ENCODE measurements at places on chromosomes 2 and 18.

DNA sequence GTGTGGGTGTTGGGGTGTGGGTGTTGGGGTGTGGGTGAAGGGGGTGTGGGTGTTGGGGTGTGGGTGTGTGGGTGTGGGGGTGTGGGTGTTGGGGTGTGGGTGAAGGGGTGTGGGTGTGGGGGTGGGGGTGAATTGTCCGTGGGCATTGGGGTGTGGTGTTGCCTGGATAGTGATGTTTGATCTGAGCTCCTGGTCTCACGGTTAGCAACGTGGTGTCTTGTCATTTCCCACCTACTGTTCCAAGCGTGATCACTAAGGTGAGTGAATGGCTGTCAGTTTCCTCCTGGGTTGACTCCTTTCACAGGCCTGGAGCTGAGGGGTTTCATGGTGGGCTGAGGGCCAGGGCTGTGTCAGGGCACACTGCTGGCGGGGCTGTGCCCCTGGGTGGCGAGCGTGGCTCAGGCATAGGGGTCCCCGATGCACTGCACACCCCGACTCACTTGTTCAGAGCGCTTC lies 27.2 kb downstream of the RTP5 start:
- no peak for DNase-seq

DNA sequence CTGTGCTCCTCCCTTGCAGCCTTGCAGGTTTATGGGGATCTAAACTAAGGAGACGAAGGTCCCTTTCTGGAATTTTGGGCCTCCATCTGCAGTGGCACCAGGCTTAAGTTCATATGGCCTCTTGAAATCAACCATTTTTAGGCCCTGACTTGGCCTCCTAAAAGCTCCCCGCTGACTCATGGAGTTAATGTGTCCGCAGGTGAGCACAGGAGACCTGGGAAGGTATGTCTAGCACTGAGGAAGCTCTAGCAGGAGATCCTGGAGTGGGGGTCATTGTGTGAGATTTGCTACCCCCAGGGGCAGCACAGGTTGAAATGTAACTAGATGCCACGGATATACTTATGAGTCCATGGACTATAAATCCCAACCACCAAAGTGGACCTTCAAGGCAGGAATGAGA lies 95.9 kb upstream of the CELF4 start:
- DNase-seq: no peak

DNA sequence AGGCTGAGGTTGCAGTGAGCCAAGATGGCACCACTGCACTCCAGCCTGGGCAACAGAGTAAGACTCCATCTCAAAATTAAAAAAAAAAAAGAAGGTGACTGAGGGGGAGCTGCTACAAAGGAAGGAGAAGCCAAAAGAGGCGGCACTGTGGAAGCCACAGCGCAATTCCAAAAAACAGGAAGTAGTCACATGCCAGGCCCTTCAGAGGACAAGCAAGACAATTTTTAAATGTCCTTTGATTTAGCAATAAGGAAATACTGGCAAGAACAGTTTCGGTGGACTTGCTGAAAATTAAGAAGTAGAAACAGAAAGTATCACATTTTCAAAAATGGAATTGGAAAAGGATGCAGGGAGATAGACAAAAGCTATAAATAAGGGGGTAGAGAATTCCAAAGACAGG lies 122.8 kb downstream of the OSBPL1A start:
- DNase-seq: no peak

DNA sequence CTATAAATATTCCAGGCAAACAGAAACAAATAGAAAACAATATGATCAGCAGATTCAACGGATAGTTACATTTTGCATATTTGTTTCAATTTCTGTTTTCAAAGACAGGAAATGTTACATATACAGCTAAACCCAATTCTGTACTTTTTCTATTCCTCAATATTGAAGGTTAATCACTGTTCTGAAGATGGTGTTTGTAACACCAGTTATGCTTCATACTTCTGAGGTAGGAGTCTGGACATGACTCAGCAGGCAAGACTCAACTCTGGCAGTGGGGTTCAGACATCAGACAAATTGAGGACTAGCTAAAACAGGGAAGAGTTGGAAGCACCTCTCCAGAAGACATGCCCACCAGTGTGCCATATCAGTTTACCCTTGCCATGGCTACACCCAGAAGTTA lies 16.6 kb downstream of the SERPINB13 start:
- DNase-seq: peak; percentile 29

- DNase-seq: no peak
These were observed 305.5 kb upstream of the ETAA1 start for GRCh38 chr2:67091681-67092080.

DNA sequence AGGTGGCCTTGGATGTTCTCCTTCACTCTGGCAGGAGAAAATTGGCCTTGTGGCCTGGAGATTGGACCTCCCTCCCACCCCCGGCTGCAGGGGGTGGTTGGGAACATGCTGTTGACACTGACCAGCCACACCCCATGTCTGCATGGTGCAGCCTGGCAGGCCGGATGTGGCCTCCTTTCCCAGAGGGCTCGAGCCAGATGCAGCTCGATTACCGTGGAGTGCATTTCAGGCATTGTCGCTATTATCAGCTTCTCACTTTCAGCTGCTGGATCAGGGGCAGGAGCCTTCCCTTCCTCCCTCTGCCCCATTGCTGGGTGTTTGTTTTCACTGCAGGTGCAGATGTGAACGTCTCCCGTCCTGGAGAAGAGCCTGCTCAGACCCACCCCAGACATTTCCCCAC lies 211.0 kb upstream of the SIX2 start:
- DNase-seq: no peak

DNA sequence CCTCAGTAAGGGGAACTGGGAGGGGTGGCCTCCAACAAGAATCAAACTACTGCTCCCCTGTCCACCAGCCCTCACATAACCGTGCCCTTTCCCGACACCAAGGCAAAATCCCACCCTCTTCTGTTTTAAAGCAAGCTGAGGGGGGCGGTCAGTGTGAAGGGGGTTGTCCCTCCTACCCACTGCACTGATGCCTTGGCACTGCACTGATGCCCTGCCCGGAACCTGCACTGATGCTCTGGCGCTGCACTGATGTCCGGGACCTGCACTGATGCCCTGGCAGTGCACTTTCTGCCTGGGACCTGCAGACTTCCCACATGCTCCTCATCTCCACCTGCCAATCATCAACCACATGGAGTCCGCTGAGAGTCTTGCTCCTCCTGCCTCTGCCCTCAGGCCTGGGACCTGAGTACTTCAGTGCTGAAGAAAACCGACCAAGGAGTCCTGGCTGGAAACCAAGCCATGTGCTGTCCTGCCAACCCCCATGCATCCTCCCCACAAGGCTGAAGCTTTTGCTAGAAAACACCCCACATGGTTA lies 179.5 kb downstream of the SMAD2 start:
- no peak for DNase-seq

DNA sequence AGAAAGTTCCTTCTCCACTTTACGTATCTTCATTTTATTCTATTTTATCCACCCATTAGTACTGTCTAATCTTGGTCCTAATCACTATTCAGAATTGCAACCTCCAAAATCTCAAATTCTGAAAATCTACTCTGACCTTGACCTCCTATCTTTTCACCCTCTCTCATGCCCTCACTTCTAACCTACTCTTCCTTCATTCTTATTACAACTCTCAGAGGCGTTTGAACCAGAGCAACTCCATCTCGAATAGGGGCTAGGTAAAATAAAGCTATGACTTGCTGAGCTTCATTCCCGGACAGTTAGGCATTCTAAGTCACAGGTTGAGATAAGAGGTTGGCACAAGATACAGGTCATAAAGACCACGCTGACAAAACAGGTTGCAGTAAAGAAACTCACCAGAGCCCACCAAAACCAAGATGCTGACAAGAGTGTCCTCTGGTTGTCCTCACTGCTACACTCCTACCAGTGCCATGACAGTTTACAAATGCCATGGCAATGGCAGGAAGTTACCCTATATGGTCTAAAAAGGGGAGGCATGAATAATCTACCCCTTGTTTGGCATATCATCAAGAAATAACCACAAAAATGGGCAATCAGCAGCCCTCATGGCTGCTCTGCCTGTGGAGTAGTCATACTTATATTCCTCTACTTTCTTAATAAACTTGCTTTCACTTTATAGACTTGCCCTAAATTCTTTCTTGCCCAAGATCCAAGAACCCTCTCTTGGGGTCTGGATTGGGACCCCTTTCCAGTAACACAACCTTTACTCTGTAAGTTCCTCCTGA lies 11.4 kb downstream of the CCDC88A start:
- no peak for DNase-seq

GRCh38 chr2:241848761-241849615 lies 9.7 kb downstream of the PDCD1 start:
- no peak for DNase-seq

DNA sequence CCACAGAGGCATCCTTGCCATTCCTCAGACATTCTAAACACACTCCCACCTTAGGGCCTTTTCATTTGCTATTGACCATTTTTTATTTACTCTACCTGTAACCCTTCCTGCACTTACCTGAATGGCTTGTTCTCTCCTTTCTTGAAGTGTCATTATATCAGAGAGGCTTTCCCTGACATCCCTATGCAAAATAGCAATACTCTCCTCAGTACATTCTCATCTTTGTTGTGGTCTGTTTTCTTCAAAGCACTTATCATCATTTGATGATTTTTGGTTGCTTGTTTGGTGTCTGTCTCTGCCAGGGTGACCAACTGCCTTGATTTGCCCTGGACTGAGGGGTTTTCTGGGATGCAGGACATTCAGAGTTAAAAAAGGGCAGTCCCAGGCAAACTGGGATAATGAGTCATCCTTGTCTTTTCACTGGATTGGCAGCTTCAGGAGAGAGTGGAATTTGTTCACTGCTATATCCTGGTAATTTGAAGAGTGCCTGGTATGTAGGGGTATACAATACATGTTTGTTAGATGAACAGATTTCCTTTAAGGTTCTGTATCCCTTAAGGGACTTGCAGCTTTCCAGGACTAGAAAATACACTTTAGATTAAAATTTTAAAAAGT lies 102.4 kb downstream of the BABAM2 start:
- no peak for DNase-seq

- DNase-seq: no peak
These were observed 412.9 kb downstream of the TMEM182 start for GRCh38 chr2:103174711-103175110.

- no peak for DNase-seq
These were observed 39.0 kb downstream of the TBC1D8 start for GRCh38 chr2:101111917-101112771.

DNA sequence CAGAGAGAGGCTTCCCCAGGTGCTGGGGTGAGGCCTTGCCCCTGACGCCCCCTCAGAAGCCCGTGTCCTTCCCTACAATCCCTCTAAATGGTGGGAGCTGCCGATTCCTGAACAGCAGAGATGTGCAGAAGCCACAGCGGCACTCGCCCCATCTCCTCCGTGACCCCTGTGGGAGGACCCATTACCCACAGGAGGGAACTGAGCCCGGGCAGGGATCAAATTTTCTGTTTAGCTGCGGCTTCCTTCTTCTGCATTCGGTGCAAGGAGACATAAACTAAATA lies 181.2 kb upstream of the RAB6C start:
- no peak for DNase-seq

GRCh38 chr2:189116087-189116486 lies 63.5 kb downstream of the COL5A2 start:
- DNase-seq: no peak

DNA sequence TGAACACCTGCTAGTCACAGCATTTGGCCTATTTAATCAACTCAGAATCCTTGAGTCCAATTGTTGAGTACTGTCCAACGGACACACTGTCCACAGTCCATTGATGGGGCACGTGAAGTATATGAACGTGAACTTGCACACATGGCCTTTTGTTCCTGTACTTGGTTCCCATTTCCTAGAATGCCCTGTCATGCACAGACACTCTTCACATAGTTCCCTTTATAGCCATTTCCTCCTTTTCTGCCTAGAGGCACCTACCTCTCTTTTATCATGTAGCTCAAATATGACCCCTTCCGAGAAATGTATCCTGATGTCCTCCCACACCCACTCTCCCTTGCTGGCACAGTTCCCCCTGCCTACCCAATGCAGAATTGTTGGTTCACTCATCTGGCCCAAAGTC lies 8.7 kb upstream of the CRYGA start:
- no peak for DNase-seq

DNA sequence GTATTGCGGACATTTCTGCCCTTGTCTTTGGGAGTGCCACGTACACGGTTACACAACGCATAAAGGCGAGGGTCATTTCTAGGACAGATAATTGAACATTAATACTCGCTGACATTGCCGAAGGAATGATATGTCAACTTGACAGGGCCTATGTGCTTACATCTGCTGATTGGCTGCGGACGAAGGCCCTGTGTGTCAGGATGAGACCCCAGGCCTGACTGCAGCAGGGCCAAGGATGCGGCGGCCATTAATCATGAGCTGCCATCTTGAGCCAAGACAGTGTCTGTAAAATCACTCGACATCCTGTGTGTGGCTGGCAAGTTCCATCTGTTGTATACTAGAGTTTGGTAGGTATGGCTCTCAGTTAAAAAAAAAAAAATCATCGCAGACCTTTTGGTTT lies 96.6 kb downstream of the MEIS1 start:
- no peak for DNase-seq

- no peak for DNase-seq
These were observed 44.5 kb downstream of the PKDCC start for GRCh38 chr2:42092084-42092996.

DNA sequence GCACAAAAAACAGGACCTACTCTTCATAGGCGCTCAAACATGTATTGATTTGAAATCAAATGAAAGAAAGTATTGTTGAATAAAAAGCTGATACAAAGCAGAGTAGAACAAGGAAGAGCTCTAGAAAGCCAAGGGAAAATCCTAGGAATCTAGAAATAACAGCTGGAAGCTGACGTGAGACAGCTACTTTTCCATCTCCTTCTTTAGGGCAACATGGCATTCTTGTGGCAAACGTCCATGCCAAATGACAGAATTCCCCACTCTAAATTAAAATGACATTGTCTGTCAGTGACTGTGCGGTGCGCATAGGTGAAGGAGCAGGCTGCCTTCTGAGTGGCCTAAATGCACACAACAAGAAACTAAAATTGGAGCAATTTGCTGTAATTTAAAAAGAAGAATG lies 557.4 kb downstream of the SOX11 start:
- DNase-seq: no peak

DNA sequence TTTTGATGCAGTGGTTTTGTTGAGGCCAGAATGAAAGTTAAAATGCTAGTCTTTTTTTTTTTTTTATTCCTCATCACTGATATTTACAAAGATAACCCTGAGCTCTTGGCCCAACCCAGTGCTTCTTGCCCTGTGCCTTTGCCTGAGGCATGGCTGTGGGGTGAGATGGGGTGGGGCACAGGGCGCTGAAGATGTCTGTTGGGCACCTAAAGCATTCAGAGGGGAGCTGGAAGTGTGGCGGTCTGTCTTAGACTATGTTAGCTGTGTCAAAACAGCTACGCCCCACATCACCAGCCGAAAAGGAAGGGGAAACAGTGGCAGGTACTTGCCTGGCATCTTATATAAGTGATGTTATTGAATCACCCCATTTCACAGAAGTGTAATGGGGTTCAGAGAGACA lies 20.7 kb downstream of the TOGARAM2 start:
- no peak for DNase-seq

DNA sequence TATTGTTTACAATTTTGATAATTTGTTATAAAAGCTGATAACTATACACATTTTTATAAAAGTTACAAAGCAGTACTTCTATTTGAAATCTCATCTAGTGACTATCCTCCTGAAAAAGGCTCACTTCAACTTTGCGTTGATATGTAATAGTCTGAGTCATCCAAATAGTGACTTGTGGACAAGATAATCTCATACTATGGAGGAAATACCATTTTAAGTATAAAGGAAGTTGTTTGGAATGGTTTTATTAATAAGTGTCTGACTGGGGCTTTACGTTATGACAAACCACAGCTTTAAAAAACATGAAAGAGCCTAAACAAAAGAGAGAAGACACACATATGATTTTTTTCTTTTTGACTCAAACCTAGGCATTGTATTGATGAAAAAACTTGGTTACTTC lies 272.3 kb upstream of the COL3A1 start:
- DNase-seq: no peak

- no peak for DNase-seq
These were observed 409.7 kb upstream of the PIK3C3 start for GRCh38 chr18:41545091-41545888.

All from GM12864 (cell line).